ENCODE measurements at places on chromosomes 16 and 17.

DNA sequence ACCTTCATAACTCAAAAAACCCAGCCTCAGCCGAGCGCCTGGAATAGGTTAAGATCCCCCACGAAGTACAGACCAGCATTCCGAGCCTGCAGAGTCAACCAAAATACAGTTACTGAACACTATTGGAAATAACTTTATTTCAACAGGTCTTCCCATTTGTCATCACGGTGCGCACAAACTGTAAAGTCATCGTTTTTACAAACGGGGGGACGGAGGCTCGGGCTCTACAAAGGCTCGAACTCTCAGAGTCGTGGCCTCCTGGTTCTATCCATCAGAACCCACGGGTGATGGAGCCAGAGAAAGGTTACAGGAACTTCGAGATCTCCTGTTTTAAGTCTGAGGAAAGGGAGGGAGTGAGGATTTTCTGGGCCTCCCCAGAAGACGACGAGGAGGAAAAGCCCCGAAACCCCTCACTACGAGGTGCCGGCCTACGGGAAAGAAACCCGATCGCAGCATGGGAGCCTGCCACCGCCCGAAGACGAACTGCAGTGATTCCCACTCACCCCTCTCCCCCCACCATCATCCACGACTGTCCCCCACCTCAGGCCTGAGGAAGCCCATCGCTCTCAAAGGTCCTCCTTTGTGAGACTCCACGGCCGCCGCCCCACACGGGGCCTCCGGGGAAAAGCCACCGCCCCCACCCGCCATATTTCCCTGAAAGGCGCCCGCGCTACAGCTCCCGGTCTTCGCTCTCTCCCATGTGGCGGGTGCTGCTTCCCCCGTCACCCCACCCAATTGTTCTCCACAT, 917 bp downstream of the YWHAE start:
- DNase-seq: no peak

GRCh38 chr17:38885728-38886642, 16.1 kb downstream of the LASP1 start:
- peak; percentile 56 for DNase-seq

DNA sequence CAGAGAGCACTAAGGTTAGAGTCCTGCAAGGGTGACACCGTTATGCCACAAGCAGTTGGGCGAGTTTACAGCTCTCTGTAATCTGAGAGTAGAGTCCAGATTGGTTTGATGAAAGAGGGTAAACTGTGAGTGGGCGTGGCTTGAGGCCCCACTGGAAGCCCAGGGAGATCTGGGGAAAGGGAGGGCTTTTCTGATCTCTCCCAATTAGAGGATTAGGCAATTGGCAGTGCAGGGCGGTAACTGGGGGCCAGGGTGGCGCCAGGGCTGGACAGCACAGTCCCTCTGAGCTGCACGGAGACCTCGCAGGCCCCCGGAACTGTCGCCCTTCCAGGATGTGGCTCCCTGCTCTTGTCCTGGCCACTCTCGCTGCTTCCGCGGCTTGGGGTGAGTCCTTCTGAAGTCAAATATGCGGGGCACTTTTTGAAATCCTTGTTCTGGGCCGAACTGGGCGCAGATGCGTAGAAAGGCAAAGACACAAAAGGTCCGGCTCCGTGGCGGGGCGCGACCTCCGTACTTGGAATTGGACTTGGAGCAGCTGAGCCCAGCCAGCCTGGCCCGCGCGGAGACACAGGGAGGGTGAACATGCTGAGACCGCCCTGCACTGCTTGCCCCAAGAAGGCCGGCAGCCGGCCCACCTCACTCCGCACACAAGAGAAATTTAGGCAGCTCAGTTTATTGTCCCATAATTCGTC, 72.4 kb downstream of the CES1 start:
- DNase-seq: no peak

DNA sequence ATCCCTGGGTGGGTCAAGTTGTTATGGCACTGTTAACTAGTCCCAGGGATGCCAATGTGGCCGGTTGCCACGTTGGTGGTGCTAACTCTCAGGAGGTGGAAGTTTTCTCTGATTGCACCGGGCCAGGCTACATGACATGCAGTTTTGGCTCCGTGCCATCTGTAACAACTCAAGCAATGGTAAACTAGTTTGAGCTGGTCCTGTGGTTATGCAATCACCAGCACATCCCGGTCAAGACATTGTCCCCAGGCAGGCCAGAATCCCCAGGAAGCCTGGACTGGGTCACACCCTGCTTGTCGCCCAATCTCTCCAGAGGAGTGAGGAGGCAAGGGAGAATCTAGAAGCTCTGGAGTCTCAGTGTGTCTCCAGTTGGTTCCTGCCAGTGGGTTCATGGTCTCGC, 10.1 kb upstream of the CCL17 start:
- DNase-seq: no peak

DNA sequence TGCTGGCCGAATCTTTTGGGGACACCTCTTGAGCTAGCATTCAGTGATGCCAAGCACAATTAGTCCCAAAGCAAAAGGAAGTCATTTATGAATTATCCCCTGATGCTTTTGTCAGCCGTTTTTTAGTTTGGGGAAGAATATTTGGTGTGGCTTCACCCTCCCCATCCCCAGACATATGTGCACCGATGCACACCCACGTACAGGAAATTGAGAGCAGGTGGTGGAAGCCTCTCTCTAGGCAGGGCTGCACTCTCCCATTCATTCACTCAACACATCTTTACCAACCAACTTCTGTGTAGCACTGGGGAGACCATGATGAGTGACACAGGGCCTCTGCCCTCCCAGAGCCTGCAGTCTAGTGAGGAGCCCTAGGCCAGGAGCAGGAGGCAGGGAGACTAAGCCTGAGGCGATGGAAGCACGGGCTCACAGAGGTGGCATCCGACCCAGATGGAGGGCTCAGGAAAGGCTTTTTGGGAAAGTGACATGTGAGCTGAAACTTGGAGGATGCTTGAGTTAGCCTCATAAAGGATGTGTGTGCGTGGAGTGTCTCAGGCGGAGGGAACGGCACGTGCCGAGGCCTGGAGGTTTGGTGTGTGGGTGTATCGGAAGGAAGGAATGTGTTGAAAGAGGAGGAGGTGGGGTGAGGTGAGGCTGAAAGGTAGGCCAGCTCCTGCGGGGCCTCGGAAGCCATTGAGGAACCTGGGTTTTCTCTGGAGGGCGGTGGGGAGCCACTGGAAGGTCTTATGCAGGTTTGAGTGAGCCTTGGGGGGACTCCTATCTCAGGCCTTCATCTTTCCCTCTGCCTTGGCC, 43.8 kb downstream of the PSME3IP1 start:
- no peak for DNase-seq

GRCh38 chr16:5379954-5380353, 282.4 kb upstream of the EEF2KMT start:
- DNase-seq: no peak

- no peak for DNase-seq
Observed at GRCh38 chr16:68790944-68791343, 52.4 kb upstream of the TANGO6 start.

DNA sequence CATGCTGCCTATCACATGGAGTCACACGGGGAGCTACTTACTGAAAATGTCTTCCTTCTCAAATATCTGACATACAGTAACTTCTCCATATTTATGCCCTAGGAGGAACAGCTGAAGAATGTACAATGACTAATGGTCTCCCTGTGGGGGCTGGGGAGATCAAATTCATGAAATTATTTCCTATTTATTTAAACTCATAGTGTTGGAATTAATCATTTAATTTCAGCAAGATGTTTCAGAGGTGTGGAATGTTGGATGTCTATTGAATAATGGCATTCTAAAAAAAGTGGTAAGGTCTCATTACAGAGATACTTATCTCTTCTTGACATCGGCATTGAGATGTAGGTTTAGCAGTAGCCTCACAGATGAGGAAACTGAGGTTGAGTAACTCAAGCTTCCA, 214.3 kb upstream of the CDH11 start:
- DNase-seq: no peak

DNA sequence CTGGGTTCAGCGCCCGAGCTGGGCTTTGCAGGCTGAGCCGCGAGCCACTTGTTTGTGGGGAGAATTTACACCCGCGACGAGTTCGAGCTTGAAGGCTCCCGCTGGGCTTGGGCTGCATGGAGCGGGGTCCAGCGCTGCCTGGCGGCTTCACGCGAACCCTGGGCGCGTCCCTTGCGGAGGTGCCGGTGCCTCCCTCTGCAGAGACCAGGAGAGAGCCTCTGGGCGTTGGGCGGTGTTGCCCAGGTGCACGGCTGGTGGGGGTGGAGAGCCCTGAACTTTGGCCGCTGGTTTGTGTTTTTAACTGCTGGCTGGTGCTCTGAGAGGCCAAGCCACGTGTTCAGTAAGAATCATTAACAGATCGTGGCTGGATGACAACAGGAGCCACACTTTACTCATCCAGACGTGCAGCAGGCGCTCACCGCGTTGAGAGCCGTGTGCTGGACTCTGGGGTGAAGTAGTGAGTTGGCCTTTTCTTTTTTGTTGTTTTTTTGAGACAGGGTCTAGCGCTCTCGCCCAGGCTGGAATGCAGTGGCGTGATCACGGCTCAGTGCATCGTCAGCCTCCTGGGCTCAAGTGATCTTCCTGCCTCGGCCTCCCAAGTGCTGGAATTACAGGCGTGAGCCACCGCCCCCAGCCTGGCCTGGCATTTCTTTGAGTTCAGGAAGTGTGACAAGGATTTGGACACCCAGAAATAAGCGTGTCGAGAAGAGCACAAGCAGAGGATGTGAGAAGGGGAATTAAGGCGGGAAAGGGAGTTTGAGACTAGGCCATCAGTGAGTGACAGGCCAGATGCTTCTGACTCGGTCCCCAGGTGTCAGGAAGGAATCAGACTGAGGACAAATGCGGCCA, 827 bp downstream of the CDK10 start:
- DNase-seq: no peak

- no peak for DNase-seq
Observed at GRCh38 chr17:77405867-77406732, 265.3 kb downstream of the SEC14L1 start.

DNA sequence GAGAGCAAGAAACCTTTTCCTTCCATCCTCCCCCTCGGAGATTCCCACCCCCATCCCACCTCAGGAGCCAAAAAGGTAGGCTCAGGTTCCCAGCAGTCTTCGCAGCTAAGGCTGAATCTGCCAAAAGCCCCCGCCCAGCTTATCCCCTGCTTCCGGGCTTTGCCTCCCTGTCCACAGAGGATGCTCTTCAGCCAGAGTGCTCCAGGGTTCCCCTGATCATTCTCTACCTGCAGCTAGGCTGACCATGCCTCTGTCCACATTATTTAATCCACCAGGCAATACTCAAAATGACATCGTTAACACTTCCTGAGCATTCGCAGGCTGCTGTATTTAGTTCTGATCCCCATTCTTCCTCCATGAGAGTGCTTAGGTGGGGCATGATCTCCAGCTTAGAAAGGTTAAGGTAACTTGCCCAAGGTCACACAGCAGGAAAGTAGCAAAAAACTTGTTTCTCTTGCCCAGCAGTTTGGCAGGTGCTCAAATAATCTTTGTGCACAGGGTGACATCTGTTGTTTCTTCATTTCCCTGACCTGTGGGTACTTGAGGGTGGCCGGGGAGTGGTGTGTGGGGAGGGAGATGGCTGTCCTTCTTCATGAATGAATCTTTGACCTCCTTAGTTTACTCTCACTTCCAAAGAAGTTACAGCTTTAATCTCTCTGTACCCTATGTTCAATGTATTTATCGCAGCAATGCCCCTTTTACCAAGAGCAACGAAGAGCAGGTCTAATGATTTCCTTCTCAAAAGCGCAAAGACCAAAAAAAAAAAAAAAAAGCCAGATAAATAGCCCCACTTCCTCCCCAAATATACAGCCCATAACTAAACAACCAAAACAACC, 848 bp upstream of the TBKBP1 start:
- no peak for DNase-seq
